Urothelium cell line (cell line): ENCODE measurements at places on chromosomes 1 and 21.
A peak's percentile ranks its signal among the peaks of the same experiment; 100 is the strongest.

- no peak for DNase-seq
These were observed 29.0 kb downstream of the SPEN start for GRCh38 chr1:15876357-15877055.

- DNase-seq = no peak
These were observed 32.5 kb upstream of the SMYD2 start for GRCh38 chr1:214248311-214249085.

- peak; percentile 76 for DNase-seq
These were observed 143.9 kb downstream of the NOS1AP start for GRCh38 chr1:162213281-162213912.

- no peak for DNase-seq
These were observed 226.6 kb upstream of the KAZN start for GRCh38 chr1:14371771-14372497.

DNA sequence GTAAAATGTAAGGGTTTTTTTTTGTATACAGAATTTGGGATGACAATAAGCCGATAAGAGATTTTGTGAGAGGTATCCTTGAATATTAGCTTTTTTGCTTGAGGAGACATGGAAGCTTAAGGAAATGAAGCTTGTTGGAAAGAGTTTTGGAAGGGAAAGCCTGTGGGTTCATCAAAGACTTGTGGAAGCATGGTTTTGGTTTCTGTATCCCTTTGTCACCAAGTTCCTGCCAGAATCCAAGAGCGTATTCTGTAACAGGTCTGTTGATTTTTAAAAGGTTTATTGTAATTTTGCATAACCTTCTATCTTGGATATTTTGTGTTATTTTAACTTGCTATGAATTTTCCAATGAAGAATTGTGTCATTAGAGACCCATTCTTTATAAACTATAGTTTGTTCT is 38.1 kb downstream of the TMED5 start:
- DNase-seq = no peak

DNA sequence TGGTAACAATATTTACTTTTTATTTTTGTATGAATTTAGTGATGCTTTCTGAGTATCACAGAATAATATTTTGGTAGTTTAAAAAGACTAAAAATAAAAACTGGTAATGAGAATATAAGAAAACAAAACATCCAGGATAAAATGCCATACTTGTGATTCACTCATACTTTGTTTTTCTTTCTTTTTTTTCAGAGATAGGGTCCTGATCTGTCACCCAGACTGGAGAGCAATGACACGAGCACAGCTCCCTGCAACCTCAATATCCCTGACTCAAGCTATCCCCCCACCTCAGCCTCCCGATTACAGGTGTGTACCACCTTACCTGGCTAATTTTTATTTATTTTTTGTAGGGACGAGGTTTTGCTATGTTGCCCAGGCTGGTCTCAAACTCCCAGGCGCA is 64.2 kb upstream of the ADAM30 start:
- no peak for DNase-seq

- no peak for DNase-seq
These were observed 25.3 kb upstream of the LRRC8B start for GRCh38 chr1:89499320-89499719.

DNA sequence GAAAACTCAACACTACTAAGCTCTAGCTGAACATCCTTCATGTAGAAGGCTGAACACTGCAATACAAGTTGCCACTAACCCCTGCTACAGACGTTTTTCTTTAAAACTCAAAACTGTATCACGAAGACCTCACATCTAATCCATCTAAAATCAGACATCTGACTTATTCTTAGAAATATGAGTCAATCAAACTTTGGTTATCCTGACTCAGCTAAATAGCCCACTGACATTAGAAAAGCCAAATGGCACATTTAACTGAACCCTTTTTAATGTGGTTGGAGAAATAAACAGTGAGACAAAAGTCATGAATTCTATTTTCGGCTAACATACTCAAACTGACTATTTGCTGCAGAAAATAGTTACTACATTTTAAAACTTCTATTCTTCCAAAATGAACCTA is 35.6 kb downstream of the WLS start:
- no peak for DNase-seq

DNA sequence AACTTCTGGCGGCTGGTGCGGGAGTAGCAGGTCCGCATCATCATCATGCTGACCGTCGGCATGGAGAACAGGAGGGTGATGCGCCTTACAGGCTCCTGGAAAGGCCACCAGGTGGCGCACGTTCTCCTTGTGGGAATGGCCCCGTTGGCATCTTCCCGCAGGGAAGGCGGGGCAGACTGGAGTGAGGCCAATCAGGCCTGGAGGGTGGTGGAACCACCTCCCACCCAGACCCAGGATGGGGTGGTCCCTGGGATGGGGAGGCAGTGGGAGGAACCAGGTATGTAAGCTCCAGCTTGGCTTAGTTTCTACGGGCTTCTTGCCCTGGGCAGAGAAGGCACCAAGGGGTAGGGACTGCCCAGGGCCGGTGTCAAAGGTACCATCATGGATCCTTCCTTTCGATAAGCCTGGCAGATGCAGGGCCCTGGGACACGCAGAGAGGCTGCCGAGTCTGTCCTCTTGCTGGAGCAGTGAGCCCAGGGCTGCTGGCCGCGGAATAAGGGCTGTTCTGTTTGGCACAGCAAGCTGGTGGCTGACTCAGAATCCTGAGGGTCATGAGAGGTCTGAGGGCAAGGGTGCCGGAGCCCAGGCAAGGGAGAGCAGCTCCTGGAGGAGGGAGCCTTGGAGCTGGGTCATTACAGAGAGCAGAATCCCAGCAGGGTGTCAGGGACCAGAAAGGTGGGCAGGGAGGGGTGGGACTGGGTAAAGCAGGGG is 8.7 kb upstream of the LGR6 start:
- DNase-seq = peak; percentile 87

- DNase-seq = no peak
These were observed 281.0 kb upstream of the DEPDC1 start for GRCh38 chr1:68777851-68778250.

- DNase-seq = no peak
These were observed 665.5 kb downstream of the PTPRU start for GRCh38 chr1:29901624-29902325.

GRCh38 chr21:33434770-33435360 is 31.7 kb downstream of the IFNGR2 start:
- no peak for DNase-seq

- no peak for DNase-seq
These were observed 630.4 kb downstream of the PTPRC start for GRCh38 chr1:199269241-199269640.

DNA sequence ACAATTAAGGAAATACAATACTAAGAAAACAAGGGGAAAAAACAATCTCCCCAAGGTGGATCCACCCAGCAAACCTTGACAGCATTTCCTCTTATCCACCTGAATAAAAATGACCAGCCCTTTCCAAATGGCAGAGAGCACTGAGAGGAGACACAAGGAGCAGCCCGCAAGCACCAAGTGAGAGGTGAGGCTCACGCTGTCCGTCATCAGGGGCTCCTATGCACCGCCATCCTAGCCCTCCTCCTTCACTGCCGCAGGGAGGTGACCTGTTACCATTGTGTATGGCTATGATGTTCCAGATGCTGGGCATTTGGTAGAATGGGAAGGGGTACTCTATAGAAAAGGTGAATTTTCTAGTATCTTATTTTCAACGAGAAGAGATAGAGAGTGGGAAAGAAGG is 31.2 kb upstream of the IL20 start:
- DNase-seq = no peak

DNA sequence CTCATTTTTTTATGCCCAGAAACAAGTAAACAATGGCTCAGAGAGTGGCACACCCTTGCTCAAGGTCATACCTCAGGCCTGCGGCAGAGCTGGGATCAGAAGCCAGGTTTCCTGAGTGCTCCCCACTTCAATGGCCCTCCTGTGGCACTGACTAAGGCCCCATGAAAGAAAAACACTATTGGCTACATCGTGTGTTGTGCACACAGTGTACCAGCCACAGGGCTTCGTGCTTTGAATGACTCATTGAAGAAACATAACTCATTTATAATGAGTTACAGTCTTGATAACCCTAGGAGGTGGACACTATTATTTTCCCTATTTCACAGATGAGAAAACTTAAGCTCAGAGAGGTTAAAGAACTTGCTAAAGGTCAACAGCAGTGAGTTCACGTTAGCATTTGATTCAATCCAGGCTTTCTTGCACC is 91.2 kb downstream of the TRABD2B start:
- DNase-seq = no peak

- DNase-seq = no peak
These were observed 11.0 kb downstream of the CAMK2N1 start for GRCh38 chr1:20474996-20475395.

DNA sequence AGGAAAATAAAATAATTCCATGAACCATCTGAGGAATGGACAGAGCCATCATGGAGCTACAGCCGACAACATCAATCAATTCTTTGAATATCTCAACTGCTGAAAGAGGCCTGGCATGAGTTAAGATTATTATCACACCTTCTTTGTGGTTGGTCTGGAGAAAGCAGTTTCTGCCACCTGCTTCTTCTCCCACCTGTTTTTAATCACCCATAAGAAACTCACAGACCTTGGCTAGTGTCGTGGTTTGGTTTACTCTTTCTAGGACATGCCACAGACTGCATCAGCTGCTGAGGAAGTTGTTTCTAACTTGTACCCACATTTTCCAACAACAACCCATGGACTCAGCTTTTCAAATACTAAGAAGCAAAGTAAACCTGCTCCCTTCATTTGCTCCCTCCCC is 65.6 kb downstream of the NTPCR start:
- DNase-seq = no peak

DNA sequence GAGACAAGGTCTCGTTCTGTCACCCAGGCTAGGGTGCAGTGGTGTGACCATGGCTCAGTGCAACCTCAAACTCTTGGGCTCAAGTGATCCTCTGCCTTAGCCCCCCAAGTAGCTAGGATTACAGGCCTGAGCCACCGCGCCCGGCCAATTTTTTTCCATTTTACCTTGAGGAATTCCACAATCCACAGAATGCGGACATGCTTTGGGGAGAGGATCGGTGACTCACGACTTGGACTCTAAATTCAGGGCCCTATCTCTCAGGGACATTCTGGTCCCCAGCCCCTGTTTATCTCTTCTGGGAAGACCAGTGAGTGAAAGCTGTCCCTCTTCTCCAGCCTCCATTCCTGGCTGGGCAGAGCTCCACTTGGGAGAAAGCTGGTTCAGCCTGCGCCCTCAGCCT is 5.2 kb downstream of the PADI1 start:
- peak; percentile 46 for DNase-seq

- no peak for DNase-seq
These were observed 19.8 kb downstream of the KMO start for GRCh38 chr1:241551759-241552638.

GRCh38 chr1:42937141-42937696 is 21.4 kb downstream of the SLC2A1 start:
- peak; percentile 42 for DNase-seq

GRCh38 chr1:178126741-178127185 is 32.9 kb downstream of the RASAL2 start:
- DNase-seq = peak; percentile 61

DNA sequence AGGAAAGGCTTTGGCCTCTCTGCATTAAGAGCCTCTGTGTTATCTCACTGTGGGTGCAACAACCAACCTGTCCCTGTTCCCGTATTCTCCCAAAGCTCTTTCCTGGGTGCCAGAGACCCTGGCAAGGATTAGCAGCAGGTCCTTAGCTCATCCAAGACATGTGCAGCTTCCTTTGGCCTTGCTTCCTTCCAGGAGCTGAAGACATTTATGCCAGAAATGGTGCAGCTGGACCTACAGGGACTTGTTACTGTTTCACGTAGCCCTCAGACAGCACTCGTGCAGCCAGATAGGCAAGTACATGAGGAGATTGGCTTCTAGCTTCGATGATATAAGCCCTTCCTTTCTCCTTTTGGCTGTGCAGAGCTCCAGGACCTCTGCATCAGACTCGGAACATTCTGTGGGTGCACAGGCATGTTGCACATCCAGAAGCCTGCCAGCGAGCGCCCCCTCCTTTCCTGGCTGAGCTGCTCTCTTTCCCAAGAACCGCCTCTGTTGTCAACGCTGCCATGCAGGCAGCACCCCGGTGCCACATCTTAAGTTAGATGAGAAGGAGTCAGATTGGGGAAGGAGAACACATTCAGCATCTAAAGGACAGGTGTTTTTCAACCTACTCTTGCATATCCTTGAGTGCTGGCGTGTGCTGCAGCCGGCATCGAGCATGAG is 284.5 kb upstream of the PLXNA2 start:
- DNase-seq = no peak

DNA sequence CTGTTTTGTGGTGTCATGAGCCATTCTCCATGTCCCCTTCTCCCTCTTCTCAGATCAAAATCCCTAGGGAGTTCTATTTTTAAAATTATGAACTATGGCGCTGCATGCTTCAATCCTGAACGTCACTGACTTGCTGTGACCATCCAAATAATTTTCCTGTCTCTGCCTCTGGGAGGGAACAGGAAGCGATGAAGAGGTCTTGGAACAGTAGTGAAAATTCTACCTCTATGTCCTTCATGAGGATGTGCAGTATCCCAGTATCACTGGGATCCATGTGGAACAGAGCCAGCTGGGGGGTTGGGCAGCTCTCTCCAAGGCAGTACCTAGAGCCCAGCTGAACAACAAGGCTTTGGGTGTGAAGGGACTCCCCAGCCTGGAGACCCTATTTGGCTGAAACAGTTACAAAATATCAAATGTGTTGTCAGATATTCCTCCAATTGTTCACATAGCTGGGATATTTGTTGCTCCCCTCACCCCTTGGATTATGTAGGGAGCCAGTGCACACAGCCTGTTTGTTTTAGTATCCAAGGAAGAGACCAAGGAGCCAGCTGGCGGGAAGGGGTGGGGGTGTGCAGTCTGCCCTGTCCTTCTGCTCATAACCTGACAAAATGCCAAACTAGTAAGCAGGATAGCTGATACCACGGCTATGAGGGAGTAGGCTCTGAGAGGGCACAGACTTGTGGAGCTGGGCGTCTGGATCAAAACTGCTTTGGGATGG is 7.6 kb downstream of the DCLRE1B start:
- DNase-seq = no peak

DNA sequence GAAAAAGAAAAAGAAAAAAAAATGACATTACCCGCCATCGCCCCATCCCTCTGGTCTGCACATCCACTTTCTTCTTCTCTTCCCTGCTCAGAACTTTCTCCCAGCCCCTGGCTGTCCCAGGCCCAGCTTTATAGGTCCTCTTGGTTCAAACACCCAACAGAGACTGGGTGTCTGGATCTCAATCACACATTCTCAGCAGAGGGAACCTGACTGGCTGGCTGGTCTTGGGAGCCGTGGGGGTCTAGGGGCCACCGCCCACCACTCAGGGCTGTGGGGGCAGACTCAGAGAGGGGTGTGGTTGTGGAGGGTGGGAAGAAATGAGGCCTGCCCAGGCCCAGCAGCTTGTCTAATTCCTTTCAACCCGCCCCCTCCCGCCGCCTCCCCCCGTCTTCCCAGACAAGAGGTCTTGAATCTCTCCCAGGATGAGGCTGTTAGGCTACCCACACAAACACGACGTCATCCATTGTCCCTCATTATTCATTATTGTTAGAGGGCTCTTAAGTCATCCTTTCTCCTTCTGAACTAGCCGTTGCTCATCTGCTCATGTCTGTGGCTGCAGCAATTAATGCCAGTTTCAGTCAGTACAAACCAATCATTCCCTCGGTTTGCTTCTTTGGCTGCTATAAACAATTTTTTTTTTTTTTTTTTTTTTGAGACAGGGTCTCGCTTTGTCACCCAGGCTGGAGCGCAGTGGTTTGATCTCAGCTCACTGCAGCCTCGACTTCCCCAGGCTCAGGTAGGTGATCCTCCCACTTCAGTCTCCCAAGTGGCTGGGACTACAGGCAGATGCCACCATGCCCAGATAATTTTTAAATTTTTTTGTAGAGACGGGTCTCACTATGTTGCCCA is 40.6 kb upstream of the CLIC4 start:
- peak; percentile 82 for DNase-seq

GRCh38 chr1:156858555-156858956 is 361 bp downstream of the INSRR start:
- DNase-seq = no peak

- no peak for DNase-seq
These were observed 16.3 kb upstream of the RPS8 start for GRCh38 chr1:44759077-44759476.
